ENCODE measurements at places on chromosomes 2 and 18.

- no peak for DNase-seq
These were observed 1231.2 kb upstream of the CELF4 start for GRCh38 chr18:38796762-38797161.

GRCh38 chr18:61589053-61589723 is 256.0 kb downstream of the CDH20 start:
- no peak for DNase-seq

GRCh38 chr2:233023761-233024410 is 8.6 kb upstream of the NEU2 start:
- DNase-seq = no peak

DNA sequence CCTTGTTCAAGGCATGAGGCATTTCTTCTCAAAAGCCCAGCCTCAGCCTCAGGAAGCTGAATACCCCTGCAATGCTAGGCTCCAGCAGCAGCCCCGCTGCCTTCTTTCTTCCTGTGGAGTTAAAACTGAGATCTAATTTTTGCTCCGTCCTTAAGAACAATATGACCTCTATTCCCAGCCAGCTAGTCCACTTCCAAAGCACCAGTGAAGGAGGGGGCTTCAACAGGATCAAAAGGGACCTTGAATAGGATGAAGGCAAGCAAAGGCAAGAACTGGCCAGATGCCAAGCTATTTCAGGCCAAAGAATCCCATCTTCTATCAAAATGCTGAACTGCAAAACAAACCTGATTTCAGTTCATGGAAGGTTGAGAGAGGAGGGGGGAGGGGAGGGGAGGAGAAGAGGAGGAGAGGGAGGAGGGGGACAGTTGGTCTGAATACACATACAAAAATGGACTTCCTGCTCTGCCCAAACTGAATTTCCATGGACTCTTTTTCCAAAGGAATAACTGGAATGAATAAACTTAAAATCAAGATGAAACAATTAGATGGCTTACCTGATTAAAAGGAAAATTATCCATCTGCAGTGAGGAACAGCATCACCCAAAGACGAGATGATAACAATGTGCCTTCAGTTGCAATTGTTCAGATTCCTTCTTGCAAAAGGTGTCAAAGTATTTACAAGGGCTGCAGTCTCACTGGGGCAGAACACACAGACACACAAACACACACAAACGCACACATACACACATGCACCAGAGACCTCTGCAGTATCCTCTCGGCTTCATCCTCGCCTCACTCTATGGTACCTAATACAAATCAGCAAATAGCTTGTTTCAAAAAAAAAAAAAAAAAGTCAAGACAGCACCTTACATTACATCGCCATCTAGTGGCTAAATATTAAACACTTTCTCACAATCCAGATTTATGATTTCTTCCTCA is at the start of gene SCN1A:
Gene SCN1A, minus strand, starts transcription at position 804 of the 939 bp plus-strand sequence. CDS start 54,399 bp downstream, outside the sequence.
- DNase-seq = no peak

DNA sequence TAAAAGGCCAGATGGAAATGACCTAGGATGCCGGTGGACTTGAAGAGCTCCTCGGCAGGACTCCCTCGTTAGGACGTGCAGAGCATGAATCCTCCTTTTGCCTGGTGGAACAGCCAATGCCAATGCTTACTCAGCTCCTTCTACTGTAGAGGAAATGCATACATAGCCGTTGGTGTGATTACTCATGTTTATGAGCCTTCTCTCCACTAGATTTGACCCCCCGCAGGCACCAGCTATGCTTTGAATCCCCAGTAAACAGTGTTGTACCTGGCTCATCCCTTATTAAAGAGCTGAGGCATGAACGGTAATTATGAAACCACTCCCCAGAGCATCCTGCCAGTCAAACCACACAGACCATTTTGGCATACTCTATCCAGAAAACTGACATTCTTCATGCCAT is 172.8 kb downstream of the ANTXR1 start:
- no peak for DNase-seq

DNA sequence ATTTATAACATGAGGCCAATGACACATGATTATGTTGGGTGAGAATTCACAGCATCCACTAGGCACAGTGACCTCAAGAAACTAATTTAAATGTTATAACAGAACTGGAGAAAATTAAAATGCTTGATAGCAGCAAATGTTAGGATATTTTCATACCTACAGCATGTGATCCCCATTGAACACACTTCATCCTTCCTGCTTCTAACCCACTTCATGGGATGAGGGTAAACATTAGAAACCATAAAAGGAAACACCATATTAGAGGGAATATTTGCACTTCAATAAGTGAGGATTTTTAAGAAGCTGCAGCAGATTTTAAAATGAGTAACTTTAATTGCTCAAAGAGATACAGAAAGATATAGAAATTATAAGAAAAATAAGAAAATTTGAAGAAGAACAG is 117.1 kb downstream of the FSHR start:
- DNase-seq = no peak

GRCh38 chr2:219538504-219538951 is 5.1 kb downstream of the CHPF start:
- DNase-seq = no peak

- no peak for DNase-seq
These were observed 5.8 kb upstream of the SRBD1 start for GRCh38 chr2:45616658-45617411.

DNA sequence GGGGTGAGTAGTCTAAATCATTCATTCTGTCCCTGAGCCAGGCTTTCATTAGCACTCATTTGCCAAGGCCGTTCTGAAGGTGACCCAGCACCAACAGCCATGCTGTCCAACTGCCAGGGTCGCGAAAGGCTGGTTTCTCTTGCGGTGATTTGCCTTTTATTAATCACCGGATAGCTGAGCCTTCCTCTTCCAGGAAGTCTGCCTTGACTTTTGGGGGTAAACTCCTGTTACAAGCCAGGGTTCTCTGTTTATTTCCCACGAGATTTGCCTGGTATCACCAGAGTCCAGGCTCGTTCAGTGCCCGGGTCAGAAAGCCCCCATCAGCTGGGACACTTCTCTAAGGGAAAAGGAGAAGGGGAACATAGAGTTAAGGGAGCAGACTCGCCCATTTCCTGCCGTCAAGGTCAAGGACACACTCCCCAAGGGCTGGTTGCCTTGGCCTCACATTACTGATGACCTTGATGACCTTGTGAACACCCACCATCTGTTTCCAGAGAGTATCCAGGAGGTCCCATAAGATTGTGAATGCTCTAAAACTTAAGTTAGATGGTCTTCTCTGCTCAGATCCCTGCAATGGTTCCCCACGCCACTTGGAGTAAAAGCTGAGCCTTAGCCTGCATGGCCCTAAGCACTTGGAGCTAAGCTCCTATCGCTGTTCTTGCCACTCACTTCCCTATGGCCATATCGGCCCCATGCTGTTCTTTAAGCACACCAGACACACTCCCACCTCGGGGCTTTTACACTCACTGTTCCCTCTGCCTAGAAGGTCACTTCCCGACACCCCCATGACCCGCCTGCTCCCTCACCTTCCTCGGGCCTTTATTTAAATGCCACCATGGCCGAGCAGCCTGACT is 118.0 kb upstream of the STPG4 start:
- no peak for DNase-seq

GRCh38 chr2:85601771-85602475 is 575 bp downstream of the TMEM150A start:
- DNase-seq = no peak

DNA sequence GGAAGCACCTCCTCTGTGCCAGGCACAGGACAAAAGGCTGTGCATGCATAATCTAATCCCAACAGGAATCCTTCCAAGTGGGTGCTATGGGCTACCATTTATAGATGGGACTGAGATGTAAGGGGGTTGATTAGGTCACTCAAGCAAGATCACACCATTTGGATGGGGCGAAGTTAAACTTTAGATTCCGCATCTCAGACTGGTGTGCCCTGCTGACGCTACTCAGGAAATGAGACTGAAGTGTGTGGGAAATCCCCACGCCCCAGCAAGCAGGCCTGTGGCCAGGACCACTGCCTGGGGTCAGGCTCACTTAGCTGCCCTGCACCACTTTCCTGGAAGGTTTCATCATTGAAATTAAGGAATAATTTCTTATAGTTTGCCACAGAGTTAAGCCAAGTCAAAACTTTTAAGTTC is 70.5 kb upstream of the PPP1CB start:
- no peak for DNase-seq

DNA sequence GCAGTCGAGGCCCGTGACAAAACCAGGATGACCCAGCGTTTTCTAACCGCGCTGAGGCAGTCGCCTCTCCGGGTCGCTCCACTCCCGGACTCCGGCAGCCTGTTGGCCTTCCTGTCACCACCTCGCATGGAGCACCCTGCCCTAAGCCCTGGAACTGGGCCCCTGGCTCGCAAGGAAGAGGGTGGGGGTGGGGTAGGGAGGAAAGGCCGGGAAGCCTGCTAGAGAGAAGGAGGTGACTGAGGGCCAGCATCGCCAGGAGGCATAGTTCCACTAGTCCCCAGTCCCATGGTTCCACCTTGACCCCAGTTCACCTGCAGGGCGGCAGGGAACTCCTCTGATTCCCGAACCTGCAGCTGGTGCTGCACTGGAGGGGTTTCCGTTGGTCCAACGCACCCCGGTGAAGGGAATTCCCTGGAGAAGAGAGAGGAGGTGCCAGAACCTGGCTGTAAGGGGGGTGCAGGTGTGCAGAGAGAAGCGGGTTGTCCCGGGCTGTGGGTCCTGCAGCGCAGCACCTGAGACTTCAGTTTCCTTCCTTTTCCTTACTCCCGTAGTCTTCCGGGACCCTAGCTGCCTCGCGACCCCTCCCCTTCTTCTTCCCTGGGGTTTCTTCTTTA is 11.8 kb upstream of the EN1 start:
- DNase-seq = no peak

DNA sequence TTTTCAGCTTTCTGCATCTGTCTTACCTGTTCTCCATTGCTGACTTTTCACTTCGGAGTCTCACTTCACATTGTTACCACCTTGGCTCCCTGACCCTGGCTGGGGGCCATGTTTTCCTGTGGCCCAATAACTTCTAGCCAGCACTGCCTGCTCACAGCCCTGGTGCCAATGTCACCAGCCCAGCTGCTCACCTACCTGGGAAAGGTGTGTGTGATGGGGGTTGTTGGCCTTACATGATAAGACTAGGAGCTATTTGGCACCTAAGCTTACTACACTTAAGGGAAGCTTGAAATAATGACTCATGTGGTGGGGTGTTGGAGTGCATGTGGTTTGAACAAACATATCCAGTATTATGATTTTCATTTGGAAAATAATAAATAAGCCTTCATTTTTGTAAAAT is 37.5 kb upstream of the PGAP1 start:
- no peak for DNase-seq

Measured in BJ (cell line).